NCI-H2029 (cell line): ENCODE measurements at places on chromosomes 16 and 17.

GRCh38 chr16:89442588-89442987, 47.8 kb downstream of the ANKRD11 start:
- no peak for DNase-seq

- DNase-seq: no peak
These were observed 329.2 kb downstream of the PMP22 start for GRCh38 chr17:14935845-14936485.

DNA sequence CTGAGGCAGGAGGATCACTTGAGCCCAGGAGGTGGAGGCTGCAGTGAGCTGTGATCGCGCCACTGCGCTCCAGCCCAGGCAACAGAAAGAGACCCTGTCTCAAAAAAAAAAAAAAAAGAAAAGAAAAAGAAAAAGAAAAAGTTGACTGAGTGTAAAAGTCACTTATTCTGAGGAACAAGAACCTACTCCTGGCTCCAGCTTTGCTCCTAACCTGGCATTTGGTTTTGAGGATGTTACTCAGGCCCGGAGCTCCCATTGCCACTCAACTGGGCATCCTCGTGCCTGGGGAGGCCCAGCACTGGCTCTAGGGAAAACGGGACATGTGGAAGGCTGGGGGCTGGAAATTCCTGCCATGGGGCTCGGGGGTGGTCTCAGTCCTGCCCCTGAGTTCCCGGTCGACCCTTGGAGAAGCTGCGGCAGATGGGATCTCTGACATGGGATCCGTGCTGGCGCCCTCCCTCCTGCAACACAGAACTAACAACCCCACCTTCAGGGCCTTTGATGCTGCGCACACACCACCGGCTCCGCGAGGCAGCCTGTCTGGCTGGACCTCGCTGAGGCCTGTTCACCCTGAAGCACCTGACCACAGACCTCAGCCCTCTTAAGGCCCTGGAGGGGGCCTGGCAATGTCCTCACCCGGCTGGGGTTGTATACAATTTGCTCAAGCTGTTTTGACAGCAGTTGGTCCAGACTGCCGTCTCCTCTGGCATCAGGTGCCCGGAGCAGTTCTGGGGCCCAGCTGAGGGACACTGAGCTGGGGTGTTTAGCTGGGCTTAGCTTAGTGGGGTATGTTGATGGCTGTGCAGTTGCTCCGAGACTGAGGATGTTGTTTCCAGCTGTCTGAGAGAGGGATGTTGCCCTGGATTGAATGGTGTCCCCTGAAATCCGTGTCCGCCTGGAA, 12.3 kb downstream of the CD7 start:
- DNase-seq: no peak

DNA sequence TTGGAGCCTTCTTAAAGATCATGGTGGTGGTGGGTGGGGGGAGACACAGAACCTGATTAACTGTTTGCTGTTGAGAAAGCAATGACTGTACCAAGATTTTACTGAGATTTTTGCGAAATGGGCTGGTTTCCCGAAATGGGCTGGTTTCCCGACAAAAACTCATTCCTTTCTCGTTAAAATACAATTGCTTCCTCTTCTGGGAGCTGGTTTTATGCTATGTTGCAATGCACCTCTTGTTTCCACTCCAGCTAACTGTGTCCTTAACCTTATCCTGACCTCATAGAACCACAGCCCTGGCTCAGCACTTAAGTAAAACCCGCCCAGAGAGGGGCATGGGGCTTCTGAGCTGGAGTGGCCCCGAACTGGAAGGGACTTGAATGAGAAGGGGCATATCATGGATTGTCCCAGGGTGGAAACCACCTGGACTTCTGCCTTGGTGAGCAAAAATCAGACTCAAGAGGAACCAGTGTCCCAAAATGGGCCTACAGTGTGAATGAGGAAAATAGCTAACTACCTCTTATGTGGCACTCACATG, 20.9 kb downstream of the FAM20A start:
- no peak for DNase-seq

DNA sequence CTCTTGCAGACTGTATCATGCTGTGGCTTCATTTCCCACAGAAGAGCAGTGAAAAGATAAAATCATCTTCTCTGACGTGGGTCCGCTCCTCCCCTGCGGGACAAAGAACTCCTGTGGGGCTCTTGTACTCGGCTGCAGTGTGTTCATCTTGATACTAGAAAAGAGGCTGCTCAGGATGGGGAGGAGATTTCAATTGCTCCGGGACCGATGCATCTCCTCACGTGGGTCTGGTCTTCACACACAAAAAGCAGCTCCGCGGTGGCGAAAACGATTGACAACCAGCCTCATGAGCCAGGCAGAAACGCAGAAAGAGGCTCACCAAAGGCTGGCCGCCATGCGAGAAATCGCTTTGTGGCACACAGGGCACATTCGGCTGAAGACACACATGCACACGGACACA, 14.4 kb upstream of the KCNJ18 start:
- no peak for DNase-seq

DNA sequence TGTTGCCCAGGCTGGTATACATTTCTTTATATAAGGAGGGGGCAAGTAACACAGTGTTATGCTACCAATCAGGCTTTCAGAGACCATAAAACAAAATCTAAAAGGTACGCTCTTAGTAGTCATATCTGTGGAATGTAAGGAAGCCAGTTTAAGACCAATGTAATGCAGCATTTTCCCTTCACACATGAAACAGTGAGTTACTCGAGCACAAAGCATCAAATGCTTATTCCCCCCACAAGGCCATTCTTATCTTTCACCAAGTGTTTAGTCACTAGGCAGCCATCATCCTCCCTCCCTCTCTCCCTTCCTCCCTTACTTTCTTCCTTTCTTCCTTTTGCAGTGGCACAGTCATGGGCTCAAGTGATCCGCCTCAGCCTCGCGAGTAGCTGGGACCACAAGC, 12.8 kb downstream of the HMOX2 start:
- DNase-seq: no peak

DNA sequence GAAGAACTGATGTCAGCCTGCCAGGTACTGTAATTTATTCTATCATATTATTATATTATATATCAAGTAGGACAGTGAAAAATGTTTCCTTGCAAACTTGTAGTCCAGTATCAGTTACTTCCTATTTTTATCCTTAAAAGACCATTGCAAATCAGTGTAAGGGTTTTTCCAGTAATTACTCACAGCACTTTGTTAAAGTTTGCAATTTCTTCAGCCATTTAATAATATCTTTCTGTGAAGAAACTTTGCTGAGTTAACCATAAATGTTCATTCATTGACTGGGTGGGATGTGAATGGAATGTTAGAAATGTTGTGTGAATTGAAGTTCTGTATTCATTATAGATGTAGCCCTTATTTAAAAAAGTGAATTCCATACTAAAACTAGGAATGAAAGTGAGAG, 26.7 kb downstream of the HAPSTR1 start:
- no peak for DNase-seq

GRCh38 chr16:89110641-89111040, 17.0 kb downstream of the ACSF3 start:
- no peak for DNase-seq

GRCh38 chr16:73615071-73615940, 567.4 kb upstream of the ZFHX3 start:
- DNase-seq: no peak

DNA sequence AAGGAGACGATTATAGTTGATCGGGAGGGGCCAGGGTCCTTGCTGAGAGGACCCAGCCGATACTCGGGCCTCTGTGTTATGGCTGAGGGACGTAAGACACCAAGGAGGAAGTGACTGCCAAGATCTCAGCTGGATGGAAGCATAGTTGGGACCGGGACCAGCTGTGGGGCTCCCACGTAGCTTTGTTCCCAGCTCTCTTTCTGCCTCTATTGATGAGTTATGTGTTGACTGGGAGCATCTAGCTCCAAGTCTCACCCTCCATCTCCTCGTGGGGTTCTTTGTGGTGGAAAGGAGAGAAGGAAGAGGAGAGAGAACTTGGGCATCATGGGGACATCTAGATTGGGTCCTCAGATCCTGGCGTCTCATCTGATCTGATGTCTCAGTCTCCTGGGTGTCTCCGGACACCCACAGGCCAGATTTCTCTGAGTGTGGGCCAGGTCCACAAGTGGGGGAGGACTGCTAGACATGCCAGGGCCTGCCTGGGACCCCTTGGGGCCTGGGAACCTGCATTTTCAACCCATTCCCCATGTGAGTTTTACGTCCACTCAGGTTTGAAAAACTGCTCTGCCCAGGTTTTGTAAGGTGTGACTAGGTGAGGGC, 1.0 kb downstream of the MGRN1 start:
- DNase-seq: no peak

- no peak for DNase-seq
These were observed 27.6 kb upstream of the IRX5 start for GRCh38 chr16:54903047-54903446.

GRCh38 chr17:58991718-58992331, 114.9 kb downstream of the TRIM37 start:
- no peak for DNase-seq

GRCh38 chr16:89295915-89296314, 78.4 kb downstream of the ZNF778 start:
- DNase-seq: no peak

DNA sequence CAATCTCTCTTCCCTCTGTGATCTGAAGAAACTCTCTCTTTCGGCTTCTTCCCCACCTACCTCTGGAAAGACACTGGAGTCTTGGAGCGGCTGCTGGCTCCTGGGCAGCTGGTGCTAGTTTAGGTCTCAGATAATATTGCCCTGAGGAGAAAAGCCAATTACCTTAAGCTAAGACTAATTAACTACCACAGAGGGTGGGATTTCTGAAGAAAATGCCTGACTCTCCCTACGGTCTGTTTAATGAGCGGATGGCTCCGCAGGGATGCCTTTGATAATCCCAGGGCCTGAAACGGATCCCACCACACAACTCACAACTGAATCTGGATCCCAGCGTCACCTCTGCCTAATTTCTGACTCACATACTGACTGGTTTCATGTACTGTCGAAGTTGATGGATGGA, 127.0 kb upstream of the NLRP1 start:
- DNase-seq: no peak
